ENCODE measurements at places on chromosomes 13 and 19. TPM values are rescaled to one million over a fixed set of nuclear protein-coding genes. Genes with fewer than 3 reads are reported as not detected.

The CKM gene
- not detected for total RNA-seq

The TEX29 gene
- total RNA-seq, result 1.1 TPM

The TGFBR3L gene
- total RNA-seq, result 9.7 TPM

The NR2C2AP gene
- 27.5 TPM for total RNA-seq

The ZNF136 gene
- 19.8 TPM for total RNA-seq

The CCDC8 gene
- not detected for total RNA-seq

The CPB2 gene
- total RNA-seq, result not detected

The CRB3 gene
- total RNA-seq, result 5.0 TPM

The KLK2 gene
- total RNA-seq, result 0.63 TPM

The KLK11 gene
- total RNA-seq, result not detected

The ZNF177 gene
- 3.8 TPM for total RNA-seq

The ZNF880 gene
- 12.8 TPM for total RNA-seq

The IGFLR1 gene
- 253 TPM for total RNA-seq

The ZNF284 gene
- total RNA-seq, result 3.3 TPM

The GPR42 gene
- 1.1 TPM for total RNA-seq

The MARCHF2 gene
- 13.0 TPM for total RNA-seq

The OR7A17 gene
- not detected for total RNA-seq

The GSX1 gene
- total RNA-seq, result not detected

The PSG1 gene
- total RNA-seq, result not detected

The ZNF600 gene
- total RNA-seq, result 14.1 TPM

The PDCD2L gene
- total RNA-seq, result 34.4 TPM

The COMP gene
- not detected for total RNA-seq

The PRR22 gene
- total RNA-seq, result 4.7 TPM

The IFNL1 gene
- total RNA-seq, result 1.7 TPM

The CACNG6 gene
- not detected for total RNA-seq

The ZNF536 gene
- 0.29 TPM for total RNA-seq

The FRY gene
- total RNA-seq, result 7.6 TPM
